ENCODE measurements at places on chromosomes 5 and 9.
A peak's percentile ranks its signal among the peaks of the same experiment; 100 is the strongest.

- peak; percentile 81 for DNase-seq
Observed at GRCh38 chr9:130240410-130241197, 25.0 kb upstream of the HMCN2 start.

GRCh38 chr5:157747173-157747740, 3.7 kb downstream of the LSM11 start:
- DNase-seq: no peak

GRCh38 chr5:177603631-177604030, 3.7 kb downstream of the B4GALT7 start:
- DNase-seq: no peak

DNA sequence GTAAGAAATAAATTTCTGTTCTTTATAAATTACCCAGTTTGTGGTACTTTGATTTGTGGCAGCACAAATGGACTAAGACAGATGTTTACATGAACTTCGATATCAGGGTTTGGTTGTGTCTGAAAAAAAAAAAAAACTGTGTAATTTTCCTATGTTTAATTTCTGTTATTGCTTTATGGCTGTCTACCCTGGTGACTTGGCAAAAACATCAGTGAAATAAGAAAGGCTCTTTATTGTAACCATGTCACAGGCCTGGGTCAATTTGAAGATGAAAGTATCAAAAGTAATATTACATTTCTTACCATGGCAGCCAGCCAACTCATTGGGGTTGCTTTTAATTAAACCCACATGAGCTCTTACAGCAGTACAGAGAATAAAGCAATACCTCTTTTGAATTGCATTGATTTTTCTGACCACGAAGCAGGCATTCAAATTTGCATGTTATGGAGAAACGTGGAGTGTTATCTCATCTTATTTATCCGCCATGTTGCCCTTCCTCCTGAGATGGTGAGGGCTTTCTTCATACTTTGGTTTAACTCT, 20.6 kb upstream of the SV2C start:
- no peak for DNase-seq

GRCh38 chr5:68333649-68334552, 118.3 kb downstream of the PIK3R1 start:
- DNase-seq: no peak

GRCh38 chr5:62661126-62661525, 82.5 kb downstream of the LRRC70 start:
- DNase-seq: no peak
